NCI-H524 (cell line): ENCODE measurements at places on chromosomes 6 and 20.

GRCh38 chr6:47655719-47656595 is 42.4 kb upstream of the ADGRF4 start:
- no peak for DNase-seq

DNA sequence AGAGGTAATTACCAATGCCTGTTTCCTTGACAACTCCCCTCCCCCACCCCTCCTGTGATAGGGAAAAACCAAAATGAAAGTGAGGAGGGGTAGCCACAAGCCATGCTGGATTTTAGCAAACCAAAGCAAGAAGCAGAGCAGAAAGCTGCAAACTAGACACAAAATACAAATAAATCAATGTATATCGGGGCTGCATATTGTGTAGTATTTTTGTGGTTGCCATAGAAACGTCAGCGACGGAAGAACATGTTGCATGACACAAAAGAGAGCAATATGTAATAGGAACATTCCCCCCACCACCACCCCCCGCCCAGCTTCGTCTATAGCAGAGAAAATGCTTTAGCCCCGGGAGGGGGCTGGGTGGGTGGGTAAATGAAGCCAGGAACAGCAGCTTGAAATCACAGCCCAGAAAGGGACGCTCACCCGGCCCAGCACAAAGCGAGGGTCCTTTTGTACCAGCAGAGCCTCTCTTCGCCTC is 548 bp downstream of the AGPAT4 start:
- peak; percentile 82 for DNase-seq

DNA sequence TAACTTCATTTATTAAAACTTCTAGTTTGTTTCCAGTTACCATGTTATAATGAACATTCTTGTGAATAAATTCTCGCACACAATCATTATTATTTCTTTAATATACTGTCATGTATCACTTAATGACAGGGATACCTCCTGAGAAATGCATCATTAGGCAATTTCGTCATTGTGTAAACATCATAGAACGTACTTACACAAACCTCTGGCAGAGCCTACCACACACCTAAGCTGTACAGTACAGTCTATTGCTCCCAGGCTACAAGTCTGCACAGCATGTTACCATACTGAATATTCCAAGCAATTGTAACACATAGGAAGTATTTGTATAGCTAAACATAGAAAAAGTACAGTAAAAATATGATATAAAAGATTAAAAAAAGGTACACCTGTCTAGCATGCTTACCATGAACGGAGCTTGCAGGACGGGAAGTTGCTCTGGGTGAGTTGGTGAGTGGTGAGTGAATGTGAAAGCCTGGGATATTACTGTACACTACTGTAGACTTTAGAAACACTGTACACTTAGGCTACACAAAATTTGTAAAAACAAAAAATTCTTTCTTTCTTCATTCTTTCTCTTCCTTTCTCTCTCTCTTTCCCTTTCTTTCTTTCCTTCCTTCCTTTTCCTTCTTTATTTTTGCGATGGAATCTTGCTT is 268.2 kb upstream of the SOX4 start:
- DNase-seq: no peak

DNA sequence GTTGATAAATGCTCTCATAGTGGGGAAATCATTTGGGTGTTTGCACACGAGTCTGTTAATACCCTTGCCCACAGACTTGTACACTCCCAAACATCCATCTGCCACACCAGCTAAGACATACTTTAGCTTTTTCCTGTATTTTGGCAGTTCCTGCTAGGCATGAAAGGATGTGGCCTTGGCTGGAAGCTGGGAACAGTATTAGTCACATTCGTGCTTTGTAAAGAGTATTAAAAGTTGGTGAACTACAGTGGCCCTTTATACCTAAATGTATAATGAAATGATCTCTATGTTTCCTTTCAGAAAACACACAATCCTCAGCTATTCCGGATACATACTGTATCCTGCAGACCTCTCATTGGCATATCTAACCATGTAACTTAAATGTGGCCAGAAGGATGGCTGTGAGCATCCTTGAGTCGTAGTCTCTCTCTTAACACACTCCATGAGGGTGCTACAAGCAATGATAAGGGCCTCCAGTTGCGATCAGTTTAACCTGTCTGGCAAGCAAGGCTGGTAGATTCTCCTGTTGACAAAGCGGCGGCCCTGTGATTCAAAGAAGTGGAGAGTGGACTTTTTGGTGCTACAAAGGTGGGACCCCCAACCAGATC is 1.5 kb downstream of the LEMD2 start:
- DNase-seq: no peak

DNA sequence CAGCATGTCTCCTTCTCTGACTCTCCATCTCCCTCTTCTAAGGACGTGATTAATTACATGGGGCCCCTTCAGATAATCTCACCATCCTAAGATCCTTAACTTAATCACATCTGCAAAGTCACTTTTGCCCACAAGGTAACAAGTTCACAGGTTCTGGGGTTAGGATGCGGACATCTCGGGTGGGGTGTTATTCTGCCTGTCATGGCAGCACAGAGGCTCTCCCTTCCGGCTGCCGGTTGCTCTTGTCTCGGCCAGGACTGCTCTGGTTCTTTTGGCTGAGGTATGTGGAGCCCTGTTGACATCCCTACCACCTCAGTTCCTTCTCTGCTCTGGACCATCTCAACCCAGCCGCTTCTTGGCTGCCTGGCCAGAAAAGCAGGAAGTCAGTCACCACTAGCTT is 4.2 kb upstream of the CST11 start:
- DNase-seq: no peak

DNA sequence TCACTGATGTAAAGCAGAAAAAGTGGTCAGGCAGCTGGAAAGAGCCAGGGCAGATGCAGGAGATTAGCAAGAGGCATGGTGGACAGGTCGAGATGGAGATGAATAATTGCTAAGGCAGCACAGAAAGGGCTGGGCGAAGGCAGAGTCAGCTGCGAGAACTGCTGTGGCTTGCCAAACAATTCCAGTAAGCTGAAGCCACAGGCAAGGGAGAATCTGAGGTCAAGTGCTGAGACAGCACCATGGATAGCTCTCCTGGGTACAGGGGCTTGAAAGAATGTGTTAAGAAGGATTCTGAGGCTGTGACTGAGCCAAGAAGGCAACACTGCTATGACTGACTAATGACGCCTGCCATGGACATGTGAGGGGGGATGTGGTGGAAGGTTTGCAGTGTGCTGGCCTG is 220.8 kb upstream of the FOXA2 start:
- no peak for DNase-seq

DNA sequence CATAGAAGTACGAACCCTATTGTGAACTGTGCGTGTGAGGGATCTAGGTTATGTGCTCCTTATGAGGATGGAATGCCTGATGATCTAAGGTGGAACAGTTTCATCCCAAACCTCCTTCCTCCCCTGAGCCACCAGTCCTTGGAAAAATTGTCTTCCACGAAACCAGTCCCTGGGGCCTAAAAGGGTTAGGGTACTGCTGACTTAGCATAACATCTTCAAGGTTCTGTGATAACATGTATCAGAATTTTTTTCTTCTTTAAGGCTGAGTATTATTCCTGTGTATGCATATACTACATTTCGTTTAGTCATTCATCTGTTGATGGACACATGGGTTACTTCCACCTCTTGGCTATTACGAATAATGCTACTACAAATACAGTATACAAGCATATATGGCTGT is 80.2 kb downstream of the TSHZ2 start:
- DNase-seq: no peak

- DNase-seq: no peak
These were observed 47.4 kb downstream of the MAP7 start for GRCh38 chr6:136502786-136503185.

GRCh38 chr6:33321227-33321626 is 3.7 kb upstream of the ZBTB22 start:
- no peak for DNase-seq

- DNase-seq: no peak
These were observed 91.8 kb downstream of the TMEM200A start for GRCh38 chr6:130457605-130458004.

DNA sequence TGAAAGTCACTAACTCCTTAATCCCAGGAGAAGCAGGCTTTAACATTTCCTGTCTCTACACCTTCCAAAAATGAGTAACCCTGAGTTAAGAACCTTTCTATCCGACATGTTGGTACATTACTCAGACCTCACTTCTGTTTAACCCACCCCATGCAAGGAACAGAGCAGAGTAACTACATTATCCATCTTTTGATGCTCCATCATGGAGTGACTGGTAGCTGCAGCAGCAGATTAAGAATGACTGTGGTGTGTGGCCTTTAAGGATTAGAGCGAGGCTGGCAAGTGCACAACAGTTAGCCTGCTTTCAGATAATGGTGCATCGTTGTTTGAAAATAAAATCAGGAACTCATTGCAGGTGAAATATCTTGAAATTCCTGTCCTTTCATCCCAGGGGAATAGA is 2.0 kb downstream of the TRAF3IP2 start:
- no peak for DNase-seq

DNA sequence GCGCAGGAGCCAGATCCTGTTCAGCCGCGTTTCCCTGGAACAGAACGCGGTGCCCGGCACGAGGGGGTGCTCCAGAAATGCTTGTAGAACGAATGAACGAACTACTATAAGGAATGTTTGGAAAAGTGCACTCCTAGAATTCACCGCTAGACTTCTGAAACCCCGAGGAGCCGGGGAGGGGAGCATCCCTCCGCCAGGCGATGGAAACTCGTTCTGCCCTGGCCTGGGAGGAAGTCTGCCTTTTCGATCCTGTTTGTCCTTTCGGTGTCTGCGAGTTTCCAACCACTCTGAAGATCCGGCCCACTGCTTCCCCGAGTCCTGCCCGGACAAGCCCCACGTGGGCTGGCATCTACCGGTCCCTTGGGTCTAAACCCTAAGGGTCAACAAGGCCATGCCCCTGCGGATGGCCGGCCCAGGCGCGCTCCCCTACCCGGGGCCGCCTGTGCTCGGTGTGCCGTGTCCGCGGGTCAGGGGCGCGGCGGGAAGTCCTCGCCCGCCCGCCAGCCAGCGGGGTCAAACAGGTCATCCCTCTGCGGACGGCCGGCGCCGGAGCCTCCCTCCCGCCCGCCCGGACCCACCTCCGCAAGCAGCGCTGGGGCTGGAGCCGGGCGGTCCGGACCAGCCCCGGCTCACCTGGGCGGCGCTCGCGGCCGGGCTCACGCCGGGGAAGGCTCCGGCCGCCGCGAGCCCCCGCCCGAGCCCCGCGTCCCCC is 526 bp downstream of the SULF2 start:
- no peak for DNase-seq

DNA sequence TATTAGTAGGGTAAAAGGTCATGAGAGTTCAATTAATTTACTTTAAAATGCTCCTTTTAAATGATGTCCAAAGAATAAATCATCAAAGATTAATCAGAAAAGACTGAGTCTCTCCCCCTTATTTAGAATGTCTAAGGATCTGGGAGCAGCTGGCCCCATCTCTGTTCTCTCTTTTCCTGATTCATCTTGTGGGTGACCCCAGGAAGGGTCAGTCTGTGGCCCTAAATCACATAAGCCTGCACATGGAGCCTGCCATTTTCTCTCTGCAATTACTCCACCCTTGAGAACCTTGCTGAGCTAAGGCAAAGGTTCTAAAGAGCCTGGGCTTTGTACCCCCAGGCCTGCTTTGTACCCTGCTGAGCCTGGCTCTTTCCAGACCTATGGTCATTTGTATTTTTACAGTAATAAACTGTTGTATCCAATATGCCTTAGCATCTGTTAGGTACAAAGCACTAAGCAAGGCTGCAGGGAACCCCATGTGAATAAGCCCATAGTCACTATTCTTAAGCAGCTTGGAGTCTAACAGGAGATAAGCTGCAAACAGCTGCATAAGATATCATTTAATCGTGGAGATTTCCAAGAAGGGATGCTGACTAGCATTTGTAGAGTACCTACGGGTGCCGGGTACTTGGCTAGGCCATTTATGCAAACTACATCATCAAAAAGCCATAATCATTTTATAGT is 431.0 kb upstream of the MARCKS start:
- DNase-seq: peak; percentile 50

DNA sequence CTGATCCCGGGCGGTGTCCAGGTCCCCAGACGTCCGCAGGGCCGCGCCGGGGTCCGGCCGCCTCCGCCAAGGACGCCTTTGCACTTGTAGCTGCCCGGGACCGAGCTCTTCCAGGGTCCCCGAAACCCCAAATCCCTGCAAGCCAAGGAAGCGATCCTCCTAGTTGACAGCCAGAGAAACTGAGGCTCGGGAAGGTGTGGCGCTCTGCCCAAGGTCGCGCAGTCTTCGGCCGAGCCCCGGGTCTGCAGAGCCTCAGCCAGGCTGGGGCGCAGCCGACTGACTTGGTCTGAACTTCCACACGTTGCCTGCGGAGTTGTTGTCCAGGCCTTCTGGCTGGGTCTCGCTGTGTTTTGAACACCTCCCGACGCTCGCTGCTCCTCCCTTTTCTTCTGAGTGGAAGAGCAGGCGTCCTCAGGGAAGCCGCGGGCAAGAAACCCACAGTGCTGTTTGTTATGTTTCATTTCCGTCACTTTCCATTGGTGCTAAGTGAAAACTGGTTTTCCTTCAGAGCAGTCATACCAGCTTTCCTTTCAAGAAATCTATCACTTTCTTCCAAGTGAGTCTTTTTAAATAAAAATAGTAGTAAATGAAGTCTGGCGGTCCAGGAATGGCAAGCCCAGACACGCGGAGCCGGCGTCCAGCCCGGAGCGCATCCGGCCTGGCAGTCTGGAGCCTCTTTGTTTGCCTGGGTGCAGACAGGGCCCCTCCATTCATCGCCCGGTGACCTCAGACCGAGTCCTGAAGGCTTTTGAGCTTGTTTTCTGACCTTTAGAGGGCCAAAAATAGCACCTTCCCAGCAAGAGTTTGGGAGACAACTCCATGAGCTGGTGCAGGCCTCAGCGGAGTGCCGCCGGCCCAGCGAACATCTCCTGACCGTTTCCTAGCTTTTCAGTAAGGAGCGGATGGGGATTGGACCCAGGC is 698 bp downstream of the FAM210B start:
- DNase-seq: peak; percentile 14

DNA sequence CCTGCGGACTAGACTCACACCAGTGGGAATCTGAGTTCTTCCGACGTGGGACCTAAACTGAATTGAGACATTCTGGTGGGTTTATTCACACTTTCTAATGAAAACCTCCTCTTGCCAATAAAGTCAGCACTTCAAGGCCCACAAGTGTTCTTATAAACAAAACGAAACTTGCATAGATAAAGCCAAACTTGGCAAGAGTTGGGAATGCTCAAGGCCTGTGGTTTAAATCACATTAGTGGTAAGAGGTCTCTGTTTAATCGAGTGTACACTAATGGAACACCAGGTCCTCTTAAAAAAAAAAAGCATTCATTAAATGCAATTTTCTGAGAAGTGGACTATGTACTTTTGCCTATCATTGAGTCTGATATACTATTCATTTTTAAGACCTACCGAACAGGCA is 143.3 kb downstream of the SMOC2 start:
- no peak for DNase-seq
